SK-N-SH treated with all-trans-retinoic acid at 6 μM for 48 hours (cell line): ENCODE measurements at places on chromosomes 3 and 15.

DNA sequence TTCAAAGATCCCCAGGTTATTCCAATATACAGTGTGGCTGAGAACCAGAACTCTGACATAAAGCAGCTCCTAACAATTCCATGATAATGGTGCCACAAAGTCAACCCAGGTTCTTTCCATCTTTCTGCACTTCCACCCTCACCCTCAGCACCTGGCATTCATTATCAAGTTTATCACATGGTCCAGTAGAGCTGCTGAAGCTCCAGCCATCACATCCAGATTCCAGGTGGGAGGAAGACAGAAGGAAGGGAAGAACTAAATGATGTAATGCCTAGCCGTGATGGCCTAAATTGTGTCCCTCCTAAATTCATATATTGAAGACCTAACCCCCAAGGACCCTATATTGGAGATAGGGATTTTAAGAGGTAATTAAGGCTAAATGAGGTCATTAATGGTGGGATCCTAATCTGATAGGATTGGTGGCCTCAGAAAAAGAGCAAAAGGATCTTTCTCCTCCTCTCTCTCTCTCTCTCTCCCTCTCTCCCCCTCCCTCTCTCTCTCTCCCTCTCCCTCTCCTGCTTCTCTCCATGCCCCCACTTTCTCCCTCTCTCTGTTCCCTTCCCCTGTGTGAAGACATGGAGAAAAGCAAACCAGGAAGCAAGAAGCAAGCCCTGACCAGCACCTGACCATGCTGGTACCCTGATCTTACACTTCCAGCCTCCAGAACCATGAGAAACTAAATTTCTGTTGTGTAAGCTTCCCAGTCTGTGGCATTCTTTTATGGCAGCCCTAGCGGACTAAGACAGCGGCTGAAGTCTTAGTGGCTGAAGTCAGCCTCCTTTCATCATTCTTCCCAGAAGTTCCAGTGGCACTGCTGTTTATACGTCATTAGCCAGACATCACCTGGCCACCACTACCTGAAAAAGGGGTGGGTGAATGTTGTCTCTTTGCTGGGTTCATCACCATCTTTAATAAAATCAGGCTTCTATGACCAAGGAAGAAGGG, 369.7 kb upstream of the PROK2 start:
- no peak for ATAC-seq

GRCh38 chr3:58612830-58613229, 35.6 kb upstream of the FAM107A start:
- no peak for ATAC-seq

DNA sequence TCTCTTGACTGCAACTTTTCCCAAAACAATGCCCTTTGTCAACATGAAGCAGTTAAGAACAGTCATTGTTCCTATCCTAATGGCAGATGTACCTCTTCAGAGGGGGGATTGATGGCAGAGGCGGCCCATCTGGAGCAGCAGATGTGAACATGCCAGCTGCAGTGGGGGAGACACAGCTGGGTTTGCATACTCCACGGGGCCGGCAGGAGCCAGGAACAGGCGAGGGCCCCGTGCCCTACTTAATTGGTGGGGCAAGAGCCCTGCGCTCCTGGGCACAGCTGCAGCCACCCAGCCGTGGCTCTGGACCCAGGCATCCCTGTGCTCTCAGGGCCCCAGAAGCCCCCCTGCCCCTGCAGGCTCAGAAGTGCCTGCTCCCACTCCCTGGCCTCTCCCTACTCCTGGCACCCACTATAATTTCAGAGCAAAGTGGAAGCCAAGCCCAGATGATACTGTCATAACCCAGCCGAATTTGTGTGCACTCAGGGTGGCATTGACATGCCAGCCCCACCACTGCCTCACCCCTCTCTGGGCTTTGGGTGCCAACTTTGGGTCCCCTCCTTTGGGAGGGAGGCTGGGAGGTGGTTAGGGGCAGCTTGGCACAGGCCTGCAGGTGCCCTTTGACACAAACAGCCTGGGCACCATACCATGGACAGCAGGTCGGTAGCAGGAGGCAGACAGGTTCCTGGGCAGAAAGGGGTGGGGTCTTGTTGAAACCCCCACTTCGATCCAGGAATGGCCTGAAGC, 34.6 kb downstream of the ROPN1B start:
- ATAC-seq: no peak

- ATAC-seq: peak; percentile 62
Measured at GRCh38 chr3:45972534-45973402, 22.9 kb downstream of the FYCO1 start.

- peak; percentile 98 for ATAC-seq
Measured at GRCh38 chr3:36868614-36869436, 76.0 kb downstream of the TRANK1 start.

- ATAC-seq: no peak
Measured at GRCh38 chr3:29731050-29731449, 450.2 kb downstream of the RBMS3 start.

GRCh38 chr3:99967796-99968195, 146.5 kb downstream of the FILIP1L start:
- ATAC-seq: no peak; the same call in 2 of the 3 replicates

- no peak for ATAC-seq
Measured at GRCh38 chr15:80773122-80773551, 6.0 kb upstream of the CEMIP start.

GRCh38 chr3:48949376-48949717, 30.7 kb downstream of the ARIH2 start:
- peak; percentile 68 for ATAC-seq

- no peak for ATAC-seq
Measured at GRCh38 chr3:19742935-19743334, 191.1 kb downstream of the EFHB start.

DNA sequence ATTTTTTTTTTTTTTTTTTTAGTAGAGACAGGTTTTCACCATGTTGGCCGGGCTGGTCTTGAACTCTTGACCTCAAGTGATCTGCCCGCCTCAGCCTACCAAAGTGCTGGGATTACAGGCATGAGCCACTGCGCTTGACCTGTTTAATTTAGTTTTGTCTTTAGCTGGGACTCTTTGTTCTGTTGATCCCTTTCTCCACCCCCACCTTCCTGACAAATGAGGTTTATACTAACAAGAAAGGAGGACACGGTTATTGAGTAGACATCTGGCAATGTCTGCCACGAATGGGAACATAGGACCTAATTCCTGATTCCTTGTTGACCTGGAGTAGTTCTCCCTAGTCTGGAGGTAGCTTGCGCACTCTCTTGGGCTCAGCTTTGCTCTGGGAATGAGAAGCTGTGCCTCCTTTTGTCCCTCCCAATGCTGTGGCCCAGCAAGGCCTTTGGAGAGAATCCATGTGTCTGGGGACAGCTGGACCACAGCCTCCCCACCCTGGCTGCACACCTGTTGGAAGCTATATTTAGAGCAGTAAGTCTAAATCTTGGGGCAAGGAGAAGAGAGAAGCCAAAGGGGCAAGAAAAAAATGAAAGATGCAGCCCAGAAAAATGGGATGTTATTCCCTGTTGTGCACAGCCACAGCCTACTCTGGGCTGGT, 53.2 kb upstream of the ADPGK start:
- ATAC-seq: no peak

DNA sequence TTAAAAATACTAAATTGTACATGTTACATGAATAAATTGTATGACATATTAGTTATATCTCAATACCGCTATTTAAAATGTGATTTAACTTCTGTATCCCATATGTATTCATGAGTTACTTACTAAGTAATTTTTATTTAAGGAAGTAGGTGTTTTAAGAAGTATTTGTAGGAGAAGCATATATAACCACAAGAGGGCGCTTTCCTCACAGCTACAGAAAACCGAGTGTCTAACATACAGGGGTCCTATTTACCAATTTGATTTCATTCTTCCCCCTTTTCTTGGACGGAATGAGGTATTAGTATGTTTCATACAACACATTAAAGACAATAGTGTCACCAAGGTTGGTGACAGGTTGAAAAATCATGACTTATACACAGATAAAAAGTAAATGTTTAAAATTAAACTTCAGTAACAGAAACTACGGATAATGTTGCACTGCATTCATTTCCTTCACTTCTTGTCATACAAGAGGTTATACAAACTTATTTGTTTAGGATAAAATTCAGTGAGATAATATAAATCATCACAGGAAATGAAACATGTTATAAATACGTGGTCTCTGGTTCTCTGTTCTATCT, 253.6 kb downstream of the MAGI1 start:
- ATAC-seq: peak; percentile 73

GRCh38 chr15:42057799-42058646, 36.3 kb downstream of the PLA2G4D start:
- no peak for ATAC-seq

GRCh38 chr3:11214451-11214978, 57.7 kb upstream of the ATG7 start:
- no peak for ATAC-seq

- no peak for ATAC-seq
Measured at GRCh38 chr15:21270474-21270873, 169.8 kb downstream of the POTEB3 start.

DNA sequence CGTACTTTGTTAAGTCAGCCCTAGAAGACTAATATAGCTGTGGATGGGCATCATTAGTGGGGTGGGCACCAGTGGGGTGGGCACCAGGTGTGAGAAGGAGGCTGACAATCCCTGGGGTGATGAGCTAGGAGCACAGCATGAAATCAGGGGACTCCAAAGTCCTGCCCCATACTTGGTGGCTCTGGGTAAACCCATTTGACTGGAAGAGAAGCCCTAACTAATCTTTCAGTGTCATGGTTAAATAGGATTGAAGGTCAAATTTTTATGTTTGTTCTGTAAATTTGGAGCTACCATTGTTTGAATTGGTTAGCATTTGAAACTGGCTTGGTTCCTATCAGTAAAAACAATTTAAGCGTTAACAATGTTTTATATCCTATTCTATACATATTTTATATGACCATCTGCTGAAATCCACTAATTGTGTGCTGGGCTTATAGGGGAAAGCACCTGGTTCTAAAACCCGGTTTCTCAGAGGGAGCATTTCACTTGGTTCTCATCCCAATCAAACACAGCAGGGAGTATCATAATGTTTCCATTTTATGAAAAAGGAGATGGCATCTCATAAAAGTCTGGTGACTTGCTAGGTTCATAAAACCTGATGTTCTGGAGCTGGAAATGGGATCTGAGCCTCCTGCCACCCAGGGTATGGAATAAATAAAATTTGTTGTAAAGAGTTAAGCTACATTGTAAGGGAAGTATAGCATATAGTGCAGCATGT, 87.7 kb upstream of the HACD2 start:
- no peak for ATAC-seq

DNA sequence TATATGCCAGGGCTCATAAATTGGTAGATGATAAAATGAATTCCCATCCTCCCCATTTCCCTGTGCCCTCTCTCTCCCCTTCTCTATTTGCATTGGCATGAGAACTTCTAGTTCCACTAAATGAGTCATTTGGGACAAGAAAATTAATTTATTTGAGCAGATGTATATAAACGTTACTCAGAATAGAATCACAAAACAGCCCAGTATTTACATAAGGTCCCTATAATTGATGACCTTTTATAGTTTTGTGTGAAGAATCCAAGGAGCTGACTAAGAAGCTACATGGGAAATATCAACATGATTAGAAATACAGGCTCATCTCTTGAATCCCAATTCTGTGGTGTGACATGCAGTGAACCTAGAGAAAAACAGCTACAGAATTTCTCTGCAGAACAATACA, 617.7 kb upstream of the NR2F2 start:
- no peak for ATAC-seq

GRCh38 chr3:168162172-168162571, 66.4 kb upstream of the GOLIM4 start:
- no peak for ATAC-seq

- no peak for ATAC-seq
Measured at GRCh38 chr3:7272203-7272602, 411.3 kb downstream of the GRM7 start.

- no peak for ATAC-seq
Measured at GRCh38 chr15:89909611-89910010, 3.1 kb downstream of the ARPIN start.

DNA sequence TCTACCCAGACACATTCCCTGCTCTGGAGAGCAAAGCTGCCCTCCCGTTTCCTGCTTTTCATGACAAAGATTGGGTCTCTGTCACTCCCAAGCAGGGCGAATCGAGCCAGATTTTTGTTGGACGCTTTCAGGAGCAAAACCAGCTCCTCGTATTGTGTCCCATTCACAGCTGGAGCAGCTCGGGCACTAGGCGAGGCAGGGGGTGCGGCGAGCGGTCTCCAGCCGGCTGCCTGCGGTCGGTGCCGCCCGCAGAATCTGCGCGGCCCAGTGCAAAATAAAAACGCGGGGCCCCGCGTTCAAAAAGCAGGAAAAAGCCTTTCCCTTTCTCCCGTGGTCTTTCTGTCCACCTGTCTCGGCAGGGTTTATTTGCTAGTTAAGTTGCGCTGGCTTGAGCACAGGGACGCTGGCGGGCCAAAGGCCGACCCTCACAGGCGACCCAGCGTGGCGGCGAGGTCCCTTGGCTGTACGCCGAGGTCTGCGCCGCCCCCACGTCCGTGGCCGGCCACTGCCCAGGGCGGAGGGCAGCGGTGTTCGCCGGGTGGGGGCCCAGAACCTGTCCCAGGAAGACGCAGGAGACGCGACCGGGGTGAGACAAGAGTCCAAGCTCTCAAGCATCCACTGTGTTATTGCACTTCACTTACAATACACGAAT, 71.2 kb downstream of the CYP19A1 start:
- ATAC-seq: no peak

DNA sequence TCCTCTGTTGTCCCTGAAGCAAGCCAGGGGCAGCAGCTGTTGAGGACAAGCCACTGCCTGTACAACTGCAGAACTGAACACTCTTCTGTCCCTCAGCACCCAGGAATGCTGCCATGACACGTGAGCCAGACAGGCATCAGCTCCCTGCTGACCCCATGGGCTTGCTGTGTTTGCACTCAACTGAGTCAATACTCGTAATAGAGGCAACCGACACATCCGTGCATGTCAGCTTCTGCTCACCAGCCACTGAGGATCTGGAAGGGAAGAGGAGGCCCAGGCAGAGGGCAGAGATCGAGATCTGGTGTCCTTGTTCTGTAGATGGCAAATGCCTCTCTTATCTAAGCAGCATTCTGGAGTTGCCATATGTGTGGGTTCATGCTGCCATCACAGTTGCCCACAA, 54.3 kb upstream of the SEC61A1 start:
- no peak for ATAC-seq

GRCh38 chr15:90761629-90762028, 44.5 kb downstream of the BLM start:
- no peak for ATAC-seq

GRCh38 chr3:149432149-149432548, 42.3 kb upstream of the TM4SF4 start:
- no peak for ATAC-seq

DNA sequence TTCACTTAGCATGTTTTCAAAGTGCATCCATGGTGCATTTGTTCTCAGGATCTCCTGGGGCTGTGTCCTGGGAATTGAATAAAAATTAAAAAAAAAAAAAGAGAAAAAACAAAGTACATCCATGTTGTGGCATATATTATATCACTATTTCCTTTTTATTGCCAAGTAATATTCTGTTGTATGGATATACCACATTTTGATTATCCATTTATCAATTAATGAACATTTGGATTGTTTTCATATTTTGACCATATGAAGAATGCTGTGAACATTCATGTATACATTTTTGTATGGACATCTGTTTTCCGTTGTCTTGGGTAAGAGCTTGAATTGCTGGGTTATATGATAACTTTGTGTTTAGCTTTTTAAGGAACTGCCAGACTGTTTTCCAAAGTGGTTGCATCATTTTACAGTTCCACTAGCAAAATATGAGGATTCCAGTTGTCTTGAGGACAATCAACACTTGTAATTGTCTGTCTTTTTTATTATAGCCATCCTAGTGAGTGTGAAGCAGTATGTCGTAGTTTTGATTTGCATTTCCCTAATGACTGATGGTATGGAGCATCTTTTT, 44.5 kb downstream of the CTDSPL2 start:
- ATAC-seq: no peak

- ATAC-seq: peak; percentile 13; the same call in 1 of the 3 replicates
Measured at GRCh38 chr3:128094295-128095151, 29.1 kb downstream of the RUVBL1 start.

- ATAC-seq: no peak
Measured at GRCh38 chr15:39474657-39475056, 106.2 kb upstream of the THBS1 start.
